AG20443 (cell line): ENCODE measurements at places on chromosomes 1 and 21.

DNA sequence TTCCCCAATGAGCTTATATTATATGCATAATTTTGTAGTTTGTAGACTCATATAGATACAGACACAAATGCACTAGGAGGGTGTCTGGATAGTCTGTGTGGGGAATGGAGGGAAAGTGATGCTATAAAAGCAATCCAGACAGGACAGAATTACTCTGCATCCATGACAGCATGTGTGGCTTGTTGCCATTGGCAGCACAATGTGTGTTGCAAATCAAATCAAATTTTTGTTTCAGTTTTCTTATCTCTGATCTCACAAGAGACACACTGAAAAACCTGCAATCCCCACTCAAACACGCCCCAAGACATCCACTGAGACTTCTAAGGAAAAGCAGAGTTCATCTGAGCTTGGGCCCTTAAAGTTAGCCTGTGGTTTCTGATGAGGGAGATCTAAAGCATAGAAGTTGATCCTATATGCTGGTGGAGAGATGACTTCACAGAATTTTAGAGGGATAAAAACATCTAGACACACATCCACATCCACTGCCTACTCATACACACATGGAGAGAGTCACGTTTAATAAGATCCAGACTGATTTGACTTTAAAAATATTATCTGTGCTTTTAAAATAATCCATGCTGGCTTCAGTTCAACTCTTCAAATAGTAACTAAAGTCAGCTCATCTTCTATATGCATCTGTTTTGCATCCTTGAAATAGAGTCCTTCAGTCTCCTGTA, 313.0 kb upstream of the PLXNA2 start:
- no peak for DNase-seq

GRCh38 chr1:109890115-109890953, 20.3 kb upstream of the CSF1 start:
- no peak for DNase-seq

DNA sequence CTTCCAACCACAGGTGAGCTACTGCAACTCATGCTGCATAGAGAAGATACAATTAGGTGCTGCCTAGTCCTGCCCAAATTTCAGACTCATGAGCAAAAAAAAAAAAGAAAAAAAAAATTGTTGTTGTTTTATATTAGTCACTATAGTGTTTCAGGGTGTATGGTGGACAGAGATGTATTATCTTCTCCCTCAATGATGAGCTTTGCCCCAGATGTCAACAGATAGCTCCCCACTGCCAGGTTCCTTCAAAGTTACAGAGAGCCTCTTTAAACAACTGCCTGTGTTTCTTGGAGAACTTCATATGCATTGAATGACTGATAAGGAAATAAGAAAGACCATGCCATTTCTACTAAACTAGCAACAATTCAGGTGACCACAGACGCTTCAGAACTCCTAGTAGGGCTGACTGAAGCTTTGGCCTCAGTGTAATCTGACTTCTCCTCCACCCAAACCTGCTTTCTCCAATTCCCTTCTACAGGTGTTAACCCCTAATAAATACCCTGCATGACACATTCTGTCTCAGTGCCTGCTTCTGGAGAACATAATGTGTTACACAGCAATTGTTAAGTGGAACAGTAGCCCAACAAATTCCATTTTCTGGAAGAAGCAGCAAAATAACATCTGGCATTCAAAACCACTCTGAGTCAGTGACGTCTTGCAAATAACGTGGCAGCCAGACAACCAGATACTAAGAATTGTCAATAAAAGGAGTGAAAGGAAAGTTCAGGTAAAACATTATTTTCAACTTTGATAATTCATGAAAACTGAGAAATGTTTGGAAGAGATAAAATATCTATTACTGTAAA, 147.7 kb downstream of the CDC42BPA start:
- DNase-seq, result peak; percentile 57

DNA sequence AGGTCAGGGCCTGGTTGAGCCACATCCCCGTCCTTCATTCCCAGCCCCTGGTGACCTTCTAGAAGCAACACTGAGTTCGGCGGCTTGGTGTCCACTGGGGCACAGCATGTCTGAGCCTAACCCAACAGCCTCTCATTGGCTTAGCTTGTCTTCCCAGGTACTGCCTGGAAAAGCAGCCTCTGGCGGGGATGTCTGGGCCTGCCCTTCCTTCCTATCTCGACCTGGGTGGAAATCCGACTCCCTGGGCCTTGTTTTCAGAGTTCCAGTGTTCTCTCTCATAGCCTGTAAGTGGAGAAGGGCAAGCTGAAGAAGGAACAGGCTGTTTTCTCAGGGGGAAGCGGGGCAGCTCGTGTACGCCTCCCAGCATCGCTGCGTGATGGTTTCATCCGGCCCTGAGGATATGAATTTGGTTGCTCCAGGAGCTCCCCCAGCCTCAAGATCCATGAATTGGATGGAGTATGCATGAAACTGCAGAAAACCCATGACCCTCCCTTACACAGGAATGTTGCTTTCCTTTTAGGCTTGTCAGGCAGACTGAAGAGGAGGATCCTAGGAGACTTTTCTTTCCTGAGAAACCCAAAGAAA, 116.5 kb upstream of the IRF2BP2 start:
- DNase-seq, result no peak

GRCh38 chr1:189538271-189538670, 939.4 kb downstream of the BRINP3 start:
- no peak for DNase-seq

GRCh38 chr1:212232090-212232489, 53.1 kb upstream of the PPP2R5A start:
- no peak for DNase-seq

DNA sequence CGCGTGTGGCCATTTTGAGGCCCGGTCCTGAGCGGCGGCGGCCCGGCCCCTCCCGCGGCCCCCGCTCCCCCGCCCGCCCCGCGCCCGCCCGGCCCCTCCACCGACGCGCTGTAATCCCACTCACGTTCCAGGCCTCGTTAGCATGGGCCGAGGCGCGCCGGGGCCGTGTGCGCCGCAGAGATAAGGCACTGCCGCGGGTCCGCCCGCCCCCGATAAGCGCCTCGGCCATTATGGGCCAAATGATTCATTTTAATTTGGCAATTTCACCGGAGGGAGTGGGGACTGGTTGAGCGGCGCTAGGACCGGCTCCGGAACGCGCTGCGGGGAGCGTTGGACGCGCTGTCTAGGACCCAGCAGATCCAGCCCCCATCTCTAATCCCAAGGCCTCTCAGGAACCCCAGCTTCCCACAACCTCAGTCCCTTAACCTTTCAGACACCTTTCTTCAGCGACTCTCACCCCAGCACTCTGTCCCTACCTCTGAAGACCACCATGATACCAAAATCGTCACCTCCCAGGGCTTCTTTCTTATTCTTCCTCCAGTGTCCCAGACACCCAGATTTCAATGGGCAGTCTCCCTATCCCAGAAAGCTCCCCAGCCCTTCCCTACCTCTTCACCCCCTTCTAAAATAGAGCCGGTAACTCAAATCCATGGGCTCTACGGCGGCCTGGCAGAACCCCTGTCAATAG, at the start of gene TAL1:
Gene TAL1, minus strand, starts transcription at position 39 of the 688 bp plus-strand sequence. CDS start 6,337 bp downstream, outside the sequence.
- peak; percentile 13 for DNase-seq

DNA sequence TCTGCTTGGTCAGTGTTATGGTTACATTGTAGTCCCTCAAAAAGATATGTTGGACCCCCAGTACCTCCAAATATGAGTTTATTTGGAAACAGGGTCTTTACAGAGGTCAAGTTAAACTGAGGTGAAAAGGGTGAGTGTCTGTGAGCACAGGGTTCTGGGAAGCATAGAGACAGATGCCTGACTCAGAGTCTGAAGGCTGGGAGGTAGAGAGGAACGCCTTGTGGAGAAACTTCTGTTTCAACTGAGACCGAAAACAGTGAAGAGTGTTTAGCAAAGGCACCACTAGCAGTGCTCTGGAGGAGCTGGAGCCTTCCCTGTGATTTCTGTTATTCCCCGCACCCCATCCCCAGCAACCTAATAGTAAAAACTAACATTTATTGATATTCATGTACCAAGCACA, 65.2 kb upstream of the LRRC8D start:
- no peak for DNase-seq

DNA sequence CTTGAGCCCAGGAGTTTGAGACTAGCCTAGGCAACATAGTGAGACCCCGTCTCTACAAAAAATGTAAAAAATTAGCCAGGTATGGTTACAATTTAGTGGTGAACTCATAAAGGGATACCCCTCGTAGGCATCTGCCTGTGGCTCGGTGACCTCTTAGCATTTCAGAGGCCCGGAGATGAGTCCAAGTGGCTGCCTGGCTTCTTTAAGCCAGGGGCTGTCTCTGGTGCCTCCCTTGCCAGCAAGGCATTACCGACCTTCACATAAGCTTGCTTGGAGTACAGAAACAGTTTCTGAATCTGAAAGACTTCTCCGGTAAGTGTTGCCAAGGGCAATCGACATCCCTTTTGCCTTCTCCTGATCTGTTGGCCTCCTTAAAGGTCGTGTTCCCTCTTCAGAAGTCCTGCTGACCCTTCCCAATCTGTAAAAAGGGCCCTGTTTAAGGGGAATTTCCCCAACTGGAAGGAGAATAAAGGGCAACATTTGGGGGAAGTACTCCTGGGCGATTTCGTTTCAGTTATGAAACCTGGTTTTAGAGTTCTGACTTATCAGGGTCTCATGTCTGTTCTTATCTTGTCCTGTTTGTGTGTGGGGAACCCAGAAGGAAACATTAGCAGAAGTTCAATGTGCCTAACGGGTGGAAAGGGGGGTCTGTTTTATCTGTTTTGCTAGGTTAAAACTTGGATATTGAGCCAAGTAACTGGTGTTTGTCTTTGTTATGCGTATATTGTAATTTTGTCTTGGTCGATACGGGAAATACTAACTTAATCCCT, 32.9 kb downstream of the KIFAP3 start:
- no peak for DNase-seq

- DNase-seq, result no peak
Measured at GRCh38 chr1:86965827-86966182, 51.4 kb downstream of the HS2ST1 start.

DNA sequence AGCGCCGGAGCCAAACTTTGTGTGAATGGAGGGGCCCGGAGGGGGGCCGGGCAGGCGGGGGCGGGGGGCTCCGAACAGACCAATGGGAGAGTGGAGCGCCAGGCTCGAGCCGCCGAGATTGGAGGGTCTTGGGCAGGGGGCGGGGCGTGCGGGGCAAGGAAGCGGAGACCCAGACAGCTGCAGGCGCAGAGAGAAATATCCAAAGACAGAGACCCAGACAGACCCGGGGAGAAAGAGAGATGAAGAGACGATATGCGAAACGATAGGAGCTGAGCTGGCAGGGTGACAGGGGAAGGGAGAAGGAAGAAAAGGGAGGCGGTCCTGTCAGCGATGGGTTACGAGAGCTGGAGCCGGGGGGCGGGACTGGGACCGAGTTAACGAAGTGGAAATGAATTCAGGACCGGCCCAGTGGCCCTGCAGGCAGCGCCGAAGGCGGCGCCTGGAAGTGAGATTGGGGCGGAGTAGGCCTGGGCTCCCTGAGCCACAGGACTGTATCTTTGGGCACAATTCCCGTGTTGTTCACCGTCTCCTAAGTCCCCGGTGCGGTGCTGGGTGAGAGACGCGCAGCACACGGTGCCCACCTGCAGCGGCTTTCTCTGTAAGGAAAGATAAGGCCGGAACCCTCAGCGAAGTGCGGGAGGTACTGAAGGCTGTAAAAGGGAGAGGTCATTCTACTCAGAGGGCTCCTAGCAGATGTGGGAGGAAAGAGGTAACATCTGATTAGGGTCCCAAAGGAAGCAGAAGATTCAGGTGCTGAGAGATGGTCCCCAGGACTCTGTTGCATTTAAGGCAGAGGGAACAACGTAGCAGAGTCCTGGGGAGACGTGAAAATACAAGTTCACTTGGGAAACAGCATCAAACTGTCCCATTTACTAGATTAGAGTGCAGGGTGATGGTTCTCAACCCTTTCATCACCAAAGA, 543 bp upstream of the KCNJ10 start:
- DNase-seq, result peak; percentile 85

DNA sequence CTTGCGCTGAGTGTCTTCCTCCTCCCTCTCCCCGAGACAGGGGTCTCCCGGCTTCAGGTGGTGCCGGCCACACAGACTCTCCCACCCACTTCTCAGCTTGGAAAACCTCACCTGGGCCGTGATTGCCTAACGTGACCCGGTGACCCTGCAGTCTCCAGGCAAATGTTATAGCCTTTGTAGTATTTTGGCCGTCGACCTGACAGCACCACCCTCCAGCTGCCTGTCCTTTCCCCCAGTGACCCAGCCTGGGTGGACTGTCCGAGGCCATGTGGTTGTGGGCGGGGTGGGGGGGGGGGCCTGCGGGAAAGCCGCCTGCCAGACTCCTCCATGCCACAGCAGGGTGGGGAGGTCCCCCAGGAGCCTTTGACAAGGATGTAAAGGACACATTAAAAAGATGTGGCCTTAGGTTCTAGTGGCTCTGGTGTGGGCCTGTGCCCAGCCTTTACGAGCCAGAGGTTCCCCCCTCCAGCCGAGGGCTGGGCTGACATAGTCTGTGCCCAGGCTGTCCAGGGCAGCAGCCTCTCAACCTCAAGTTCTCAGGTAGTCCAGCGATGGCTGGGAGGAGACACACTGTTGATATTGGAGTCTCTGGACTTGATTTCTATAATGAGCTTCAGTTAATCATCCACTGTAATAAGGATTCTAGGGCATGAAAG, 8.1 kb downstream of the TOR3A start:
- no peak for DNase-seq

GRCh38 chr1:5554111-5554510, 438.1 kb downstream of the NPHP4 start:
- DNase-seq, result no peak
